ENCODE measurements at places on chromosomes 5 and 9.

GRCh38 chr5:151264113-151264512, 11.1 kb downstream of the GM2A start:
- DNase-seq = no peak

GRCh38 chr9:14432666-14433350, 118.9 kb upstream of the NFIB start:
- no peak for DNase-seq

DNA sequence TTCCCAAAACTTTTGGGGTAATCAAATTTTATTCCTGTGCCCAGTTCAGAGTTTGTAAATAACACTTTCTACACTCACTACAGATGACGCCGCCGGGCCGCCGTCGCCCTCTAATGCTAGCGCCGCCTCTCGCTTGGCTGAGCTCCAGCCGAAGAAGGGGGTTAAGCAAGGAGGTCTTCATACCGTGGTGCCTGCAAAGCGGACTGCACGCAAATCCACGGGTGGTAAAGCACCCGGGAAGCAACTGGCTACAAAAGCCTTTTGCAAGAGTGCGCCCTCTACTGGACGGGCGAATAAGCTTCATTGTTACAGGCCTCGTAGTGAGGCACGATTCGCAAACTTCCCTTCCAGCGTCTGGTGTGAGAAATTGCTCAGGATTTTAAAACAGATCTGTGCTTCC, 280.4 kb downstream of the MEF2C start:
- DNase-seq = no peak

- no peak for DNase-seq
Measured at GRCh38 chr9:12318732-12319685, 374.2 kb upstream of the TYRP1 start.

GRCh38 chr5:962801-963200, 45.8 kb upstream of the NKD2 start:
- no peak for DNase-seq

- no peak for DNase-seq
Measured at GRCh38 chr5:143403334-143403592, 223 bp downstream of the NR3C1 start.

GRCh38 chr5:14028938-14029584, 84.6 kb upstream of the DNAH5 start:
- no peak for DNase-seq

- no peak for DNase-seq
Measured at GRCh38 chr9:85569988-85570387, 171.8 kb downstream of the AGTPBP1 start.

DNA sequence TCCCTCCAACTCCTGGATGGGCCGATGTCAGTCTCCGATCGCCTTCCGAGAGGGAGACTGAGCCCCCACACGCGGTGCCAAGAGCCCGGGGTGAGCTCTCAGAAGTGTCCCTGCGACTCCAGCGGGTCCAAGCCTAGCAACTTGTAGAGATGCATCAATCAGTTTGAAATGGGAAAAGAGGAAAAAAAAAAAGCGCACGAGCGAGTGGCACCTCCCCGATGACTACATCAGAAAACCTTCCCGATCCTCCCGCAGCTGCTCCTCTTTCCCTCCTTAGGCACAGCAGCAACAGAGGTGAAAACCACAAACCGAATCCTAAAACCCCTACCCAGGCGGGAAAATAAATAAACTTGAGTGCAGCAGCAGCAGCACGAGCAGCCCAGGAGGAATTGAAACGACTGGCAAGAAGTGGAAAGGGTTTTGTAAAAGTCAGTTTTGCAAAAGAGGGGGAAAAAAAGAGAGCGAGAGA, 1.0 kb upstream of the EFNA5 start:
- no peak for DNase-seq

- DNase-seq = no peak
Measured at GRCh38 chr5:135008981-135009735, 24.9 kb downstream of the PITX1 start.

GRCh38 chr9:92917176-92917800, 30.0 kb upstream of the FGD3 start:
- no peak for DNase-seq

DNA sequence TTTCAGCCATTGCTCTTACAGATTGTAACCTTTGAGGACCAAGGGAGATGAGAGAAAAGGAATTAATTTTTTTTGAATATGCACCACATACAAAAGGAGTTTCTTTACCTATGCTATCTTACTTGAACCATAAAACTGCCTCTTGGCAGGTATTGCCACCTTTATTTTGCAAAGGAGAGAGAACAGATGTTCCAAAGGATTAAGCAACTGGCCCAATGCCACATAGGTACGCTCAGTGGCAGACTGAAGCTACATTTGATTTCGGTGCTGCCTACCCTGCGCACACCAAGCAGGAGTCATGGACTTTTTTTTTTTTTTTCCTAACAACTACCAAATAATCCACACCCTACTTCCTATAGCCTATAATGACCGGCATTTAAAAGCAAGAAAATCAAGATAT, 43.1 kb downstream of the SAXO1 start:
- DNase-seq = no peak

DNA sequence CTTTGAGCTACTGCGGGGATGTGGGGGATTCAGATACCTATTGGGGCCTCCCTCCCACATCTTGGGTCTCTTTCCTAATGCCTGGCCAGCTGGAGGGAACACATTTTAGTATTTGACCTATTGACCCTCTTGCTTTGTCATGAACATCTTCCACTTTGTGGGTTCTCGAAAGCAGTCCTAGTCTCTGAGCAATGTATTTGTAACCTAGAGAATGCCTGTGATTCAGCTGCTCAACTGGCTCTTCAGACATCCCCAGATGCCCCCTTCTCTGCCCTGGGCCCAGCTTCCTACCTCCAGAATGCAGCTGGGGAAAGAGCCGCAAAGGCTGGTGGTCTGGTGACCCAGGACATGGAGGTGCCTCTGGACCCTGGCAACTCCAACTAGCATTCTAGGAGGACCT, 32.2 kb downstream of the APTX start:
- no peak for DNase-seq

DNA sequence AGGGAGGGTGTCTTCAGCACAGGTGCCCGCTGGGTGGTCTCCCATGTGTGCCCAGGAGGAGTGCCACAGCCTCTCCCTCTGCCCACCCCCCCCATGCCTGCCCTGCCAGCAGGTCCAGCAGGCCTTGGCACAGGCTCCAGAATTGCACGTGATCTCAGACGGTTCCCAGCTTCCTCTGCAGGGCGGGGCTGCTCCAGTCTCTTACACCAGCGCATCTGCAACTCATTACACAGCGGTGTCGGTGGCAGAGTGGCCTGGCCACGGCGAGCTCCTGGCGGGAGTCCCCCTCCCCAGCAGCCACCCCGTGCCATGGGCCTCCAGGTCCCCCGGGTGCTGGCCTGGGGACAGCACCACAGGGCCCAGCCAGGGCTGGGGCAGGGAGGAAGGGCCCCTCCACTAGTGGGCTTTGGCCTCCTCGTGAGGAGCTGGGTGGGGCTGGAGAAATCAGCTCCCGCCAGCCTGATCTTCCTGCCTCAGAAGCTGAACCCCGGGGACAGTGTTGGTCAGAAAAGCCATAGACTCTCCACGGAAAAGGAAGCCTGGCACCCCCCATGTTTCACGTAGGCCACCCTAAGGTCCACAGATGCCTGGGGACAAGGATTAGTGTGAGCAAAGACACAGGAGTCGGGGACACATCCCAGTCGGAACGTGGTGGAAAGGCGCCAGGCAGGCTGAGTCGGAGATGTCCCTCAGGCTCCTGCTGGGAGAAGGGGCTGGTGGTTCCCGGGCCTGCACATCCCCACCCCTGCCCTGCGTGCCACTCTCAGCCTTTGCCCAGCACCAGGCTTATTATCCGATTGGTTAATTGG, 40.2 kb downstream of the RXRA start:
- no peak for DNase-seq

All from stimulated activated CD4-positive, alpha-beta T cell treated with anti-CD3 and anti-CD28 coated beads, Interleukin-1b, Interleukin-23, amount 100 ng/mL, for 1 hour (primary cell).